CD4-positive, alpha-beta T cell treated with Interferon alpha-2 for 1 hour (primary cell): ENCODE measurements at places on chromosomes 2 and 18.

DNA sequence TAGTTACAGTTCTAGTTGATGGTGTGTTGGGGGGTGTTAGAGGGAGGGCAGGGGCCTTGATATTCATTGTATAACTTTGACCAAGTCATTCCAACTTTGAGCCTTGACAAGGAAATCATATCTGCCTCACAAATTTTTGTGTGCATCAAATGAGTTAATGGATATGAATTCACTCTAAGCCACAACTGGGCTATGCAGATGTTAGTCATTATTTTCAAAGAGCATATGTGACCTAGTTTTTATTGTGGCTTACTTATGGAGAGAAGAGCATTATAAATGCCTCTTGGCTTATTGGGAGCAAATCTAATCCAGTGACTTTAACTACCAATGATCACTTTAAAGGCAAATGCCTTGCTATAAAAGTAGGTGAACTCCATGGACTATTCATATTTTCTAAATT is 250.2 kb downstream of the LPIN1 start:
- DNase-seq: no peak

GRCh38 chr2:181937473-181937872 is 45.9 kb downstream of the ITPRID2 start:
- no peak for DNase-seq

GRCh38 chr2:43363120-43363519 is 136.7 kb upstream of the ZFP36L2 start:
- no peak for DNase-seq

- no peak for DNase-seq
Measured at GRCh38 chr2:82395531-82395930, 2063.5 kb downstream of the SUCLG1 start.

GRCh38 chr2:69278366-69278765 is 108.7 kb downstream of the GFPT1 start:
- no peak for DNase-seq
